ENCODE measurements at places on chromosomes 7 and 10.

- DNase-seq, result no peak
These were observed 14.3 kb downstream of the SKIDA1 start for GRCh38 chr10:21511095-21511570.

DNA sequence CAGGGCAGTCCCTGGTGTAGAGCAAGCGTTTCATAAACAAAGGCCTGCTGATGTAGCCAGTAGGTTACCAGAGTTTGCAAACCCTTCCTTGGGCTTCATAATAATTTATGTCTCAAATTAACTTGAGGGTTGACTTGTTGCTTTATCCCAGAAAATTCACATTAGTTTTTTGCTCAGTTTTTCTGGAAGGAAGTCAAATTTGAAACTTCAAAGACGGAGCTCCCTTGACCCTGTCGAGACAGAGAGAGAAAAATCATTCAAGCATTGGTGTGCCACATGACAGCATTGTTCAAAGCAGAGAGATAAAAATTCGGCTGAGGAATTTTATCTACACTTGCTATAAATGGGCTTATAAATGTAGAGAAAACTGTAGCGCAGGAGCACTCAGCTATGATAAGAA, 627.7 kb downstream of the TNS3 start:
- no peak for DNase-seq

GRCh38 chr7:69282946-69283345, 315.3 kb upstream of the AUTS2 start:
- DNase-seq, result no peak

- no peak for DNase-seq
These were observed 77.6 kb downstream of the VTI1A start for GRCh38 chr10:112524641-112525040.

GRCh38 chr10:122311716-122312115, 40.6 kb downstream of the BTBD16 start:
- DNase-seq, result no peak

DNA sequence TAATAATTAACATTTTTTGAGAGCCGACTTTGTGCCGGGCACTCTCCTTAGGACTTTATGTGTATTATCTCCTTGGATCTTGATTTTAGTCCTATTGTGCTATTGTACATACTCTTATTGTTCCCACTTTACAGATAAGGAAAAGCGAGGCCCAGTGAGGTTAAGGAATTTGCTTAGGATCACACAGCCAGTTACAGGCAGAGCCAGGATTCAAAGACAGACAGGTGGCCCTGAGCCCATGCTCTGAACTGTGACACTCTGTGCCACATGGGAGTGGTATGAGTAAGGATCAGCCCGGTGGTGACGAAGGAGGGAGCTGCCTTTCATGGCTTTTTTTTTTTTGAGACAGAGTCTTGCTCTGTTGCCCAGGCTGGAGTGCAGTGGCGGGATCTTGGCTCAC, 15.8 kb upstream of the GNA12 start:
- DNase-seq, result no peak

- DNase-seq, result no peak
These were observed 272.7 kb downstream of the HDAC9 start for GRCh38 chr7:18768256-18768655.

DNA sequence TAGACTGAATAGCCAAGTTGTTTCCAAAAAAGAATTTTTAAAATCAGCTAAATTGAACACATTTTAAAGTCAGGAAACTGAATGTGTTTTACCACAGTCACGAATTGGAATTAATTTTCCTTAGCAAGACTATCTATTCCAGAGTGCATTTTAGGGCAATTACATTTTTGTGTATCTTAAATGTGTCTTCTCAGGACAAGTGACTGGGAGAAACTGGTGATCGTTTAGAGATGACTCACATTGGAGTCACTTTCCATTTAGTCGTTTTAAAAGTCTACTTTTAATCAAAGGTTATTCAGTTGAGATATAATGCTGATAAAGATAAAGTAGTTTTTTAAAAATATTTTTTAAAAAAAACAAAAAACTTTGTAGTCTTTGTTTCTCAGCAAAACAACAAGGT, 191.7 kb upstream of the SLC26A5 start:
- no peak for DNase-seq

GRCh38 chr10:12633776-12634620, 284.7 kb downstream of the CAMK1D start:
- no peak for DNase-seq

- DNase-seq, result no peak
These were observed 49.4 kb downstream of the ADCYAP1R1 start for GRCh38 chr7:31101544-31101943.

DNA sequence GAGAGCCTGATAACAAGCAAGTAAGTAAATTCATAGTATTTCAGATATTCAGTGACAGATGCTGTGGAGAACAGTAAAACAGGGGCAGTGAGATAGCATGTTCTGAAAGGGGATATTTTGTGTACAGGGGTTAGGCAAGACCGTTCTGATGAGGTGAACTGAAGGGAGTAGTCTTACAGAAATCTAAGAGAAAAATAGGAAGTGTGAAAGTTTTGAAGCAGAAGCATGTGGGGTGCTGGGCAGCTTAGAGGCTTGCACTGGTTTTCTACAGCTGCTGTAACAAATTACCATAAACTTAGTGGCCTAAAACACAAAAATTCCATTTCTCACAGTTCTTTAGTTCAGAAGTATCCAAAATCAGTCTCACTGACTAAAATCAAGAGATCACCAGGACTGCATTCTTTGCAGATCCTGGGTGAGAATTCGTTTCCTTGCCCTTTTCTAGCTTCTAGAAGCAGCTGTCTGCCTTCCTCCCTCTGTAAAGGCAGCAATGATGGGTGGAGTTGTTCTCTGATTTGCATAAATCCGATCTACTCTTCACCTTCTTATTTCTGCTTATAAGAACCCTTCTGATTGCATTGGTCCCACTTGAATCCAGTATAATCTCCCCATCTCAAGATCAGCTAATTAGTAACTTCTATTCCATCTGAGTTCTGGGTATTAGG, 7.5 kb upstream of the KLF14 start:
- no peak for DNase-seq

- DNase-seq, result no peak
These were observed 560.9 kb downstream of the SDK1 start for GRCh38 chr7:3861941-3862340.

GRCh38 chr7:80843018-80843677, 75.7 kb downstream of the SEMA3C start:
- DNase-seq, result no peak

DNA sequence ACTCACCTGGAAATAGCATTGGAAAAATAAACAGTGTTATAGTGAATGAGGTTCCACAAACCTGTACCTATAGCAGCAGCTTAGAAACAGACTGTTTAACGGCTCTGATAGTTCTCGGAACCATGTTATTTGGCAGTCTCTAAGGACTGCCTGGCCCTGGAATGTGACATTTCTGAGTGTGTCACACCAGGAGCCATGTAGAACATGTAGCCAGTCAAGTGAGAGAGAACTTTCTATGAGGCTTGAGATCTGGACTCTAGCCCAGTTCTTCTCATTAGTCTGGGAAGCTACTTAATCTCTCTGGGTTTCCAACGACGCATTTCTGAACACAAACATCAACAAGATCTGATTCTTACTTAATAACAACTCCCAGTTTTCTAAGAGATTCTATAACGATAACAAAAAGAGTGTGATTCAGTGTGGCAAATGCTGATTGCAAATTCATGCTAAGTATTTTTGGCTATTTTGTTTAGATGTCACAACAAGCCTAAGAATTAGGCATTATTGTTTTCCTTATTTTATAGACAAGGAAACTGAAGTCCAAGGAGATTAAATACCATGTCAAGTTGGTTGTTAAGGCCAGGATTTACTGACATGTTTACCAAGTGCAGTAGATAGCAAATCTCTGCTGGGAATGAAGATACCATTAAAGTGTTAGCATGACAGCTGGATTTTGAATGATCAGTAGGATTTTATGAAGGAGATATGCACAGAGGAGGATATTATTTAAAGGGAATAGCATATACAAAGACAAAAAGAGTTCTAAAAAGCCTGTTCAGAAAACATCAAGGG, 47.2 kb downstream of the APBB1IP start:
- DNase-seq, result no peak

DNA sequence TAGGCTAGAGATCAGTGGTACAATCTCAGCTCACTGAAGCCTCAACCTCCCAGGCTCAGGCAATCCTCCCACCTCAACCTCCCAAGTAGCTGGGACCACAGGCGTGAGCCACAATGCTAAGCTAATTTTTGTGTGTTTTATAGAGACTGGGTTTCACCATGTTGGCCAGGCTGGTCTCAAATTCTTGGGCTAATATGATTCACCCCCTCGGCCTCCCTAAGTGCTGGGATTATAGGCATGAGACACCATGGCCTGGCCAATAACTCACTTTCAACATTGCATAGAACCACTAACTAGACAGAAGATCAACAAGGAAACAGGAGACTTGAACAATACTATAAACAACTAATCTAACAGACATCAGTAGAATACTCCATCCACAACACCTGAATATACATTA, 191.7 kb downstream of the LRRN3 start:
- DNase-seq, result no peak

DNA sequence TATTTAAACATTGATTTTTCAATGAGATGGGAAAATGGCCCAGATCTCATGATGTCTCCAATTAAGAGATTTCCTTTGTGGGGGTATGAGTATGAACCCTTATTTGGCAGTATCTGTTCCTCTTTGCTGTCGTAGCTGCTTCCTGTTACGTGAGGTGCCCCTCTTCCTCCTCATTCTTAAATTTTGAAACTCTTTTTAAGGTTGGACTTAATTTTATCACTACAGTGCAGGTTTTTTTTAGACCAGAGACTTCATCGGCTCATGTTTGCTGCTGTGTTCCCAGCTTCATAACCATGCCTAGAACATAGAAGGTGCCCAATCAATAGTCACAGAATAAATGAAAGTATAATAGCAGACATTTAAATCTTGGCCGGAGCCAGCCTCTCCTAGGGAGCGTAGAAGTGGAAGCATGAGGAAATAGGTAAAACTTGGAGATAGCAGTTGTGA, 2.4 kb downstream of the MIOS start:
- no peak for DNase-seq

GRCh38 chr10:37844644-37845043, 12.8 kb downstream of the ZNF248 start:
- no peak for DNase-seq
